ENCODE measurements at places on chromosomes 11 and 22.
A peak's percentile ranks its signal among the peaks of the same experiment; 100 is the strongest.

GRCh38 chr11:17805873-17806272, 71.3 kb downstream of the KCNC1 start:
- DNase-seq, result no peak

DNA sequence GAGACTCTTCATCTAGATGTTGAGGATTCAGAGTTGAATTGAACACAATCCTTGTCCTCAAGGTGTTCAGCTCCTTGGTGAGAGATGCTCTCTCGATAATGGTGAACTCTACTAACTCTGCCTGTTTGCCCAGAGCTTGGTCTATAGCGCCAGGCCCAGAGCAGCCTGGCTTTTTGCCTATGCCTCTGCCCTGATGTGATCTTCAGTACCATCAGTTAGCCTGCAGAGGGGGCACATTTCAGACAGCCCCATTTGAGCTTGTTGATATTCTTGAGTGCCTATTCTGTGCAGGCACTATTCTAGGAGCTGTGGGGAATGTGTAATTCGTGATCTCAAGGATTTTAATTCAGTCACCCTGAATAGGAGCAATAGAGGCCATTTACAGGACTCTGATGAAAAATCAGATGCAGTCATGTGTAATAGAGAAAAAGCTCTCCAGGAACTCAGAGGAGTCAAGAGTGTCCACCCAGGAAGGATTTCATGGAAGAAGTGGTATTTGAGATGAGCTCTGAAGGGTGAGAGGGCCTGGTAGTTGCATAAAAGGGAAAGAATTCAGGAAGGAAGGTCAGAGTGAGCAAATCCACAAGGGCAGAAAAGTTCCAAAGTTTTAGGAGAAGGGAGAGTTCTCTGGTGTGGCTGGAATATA, 19.3 kb downstream of the GTPBP1 start:
- DNase-seq, result no peak

DNA sequence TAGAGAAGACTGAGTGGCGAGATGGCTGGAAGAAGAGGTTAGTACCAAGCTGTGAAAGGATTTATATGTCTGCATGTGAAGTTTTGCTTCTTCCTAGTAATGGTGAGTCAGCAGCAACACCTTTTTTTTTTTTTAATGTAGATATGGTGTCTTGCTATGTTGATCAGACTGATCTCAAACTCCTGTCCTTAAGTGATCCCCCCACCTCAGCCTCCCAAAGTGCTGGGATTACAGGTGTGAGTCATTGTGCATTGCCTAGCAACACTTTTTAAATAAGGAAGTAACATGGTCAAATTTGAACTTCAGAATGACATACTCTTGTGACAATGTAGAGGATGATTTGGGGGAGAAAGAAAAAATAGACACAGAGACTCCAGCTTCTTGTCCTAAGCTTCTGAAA, 6.5 kb upstream of the CSTPP1 start:
- DNase-seq, result no peak

GRCh38 chr11:92702037-92702804, 267.2 kb upstream of the MTNR1B start:
- DNase-seq, result no peak

DNA sequence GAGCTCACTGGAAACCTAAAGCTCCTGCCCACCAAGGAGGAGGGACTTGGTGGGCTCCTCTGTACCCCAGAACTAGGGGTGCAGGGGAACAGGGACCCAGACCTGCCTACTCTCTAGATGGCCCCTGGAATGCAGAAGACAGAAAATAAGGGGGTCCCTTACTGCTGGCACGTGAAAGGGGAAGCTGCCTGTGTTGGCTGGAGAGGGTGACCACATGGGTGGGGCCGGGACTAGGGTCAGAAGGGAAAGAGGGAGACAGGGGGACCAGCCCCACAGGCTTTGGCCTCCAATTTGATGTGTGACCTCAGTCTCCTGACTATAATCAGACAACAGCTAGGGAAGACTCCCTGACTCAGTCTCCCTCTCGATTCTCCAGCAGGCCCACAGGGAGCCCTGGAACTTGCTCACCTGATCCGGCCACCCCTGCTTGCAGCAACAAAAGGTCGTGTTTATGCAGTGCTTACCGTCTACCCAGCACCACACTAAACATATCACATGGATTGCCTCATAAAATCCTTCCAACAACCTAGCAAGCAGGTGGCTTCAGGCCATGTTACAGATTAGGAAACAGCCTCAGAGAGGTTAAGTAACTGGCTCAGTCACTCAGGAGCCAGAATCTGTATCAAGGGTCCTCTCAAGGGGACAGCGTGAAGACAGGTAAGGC, 10.2 kb downstream of the ARAP1 start:
- no peak for DNase-seq

GRCh38 chr11:27621405-27622161, 78.7 kb downstream of the BDNF start:
- no peak for DNase-seq

- no peak for DNase-seq
These were observed 305.0 kb upstream of the LARGE1 start for GRCh38 chr22:34225278-34225677.

GRCh38 chr11:69539416-69540117, 58.1 kb downstream of the LINC01488 start:
- DNase-seq, result peak; percentile 62

DNA sequence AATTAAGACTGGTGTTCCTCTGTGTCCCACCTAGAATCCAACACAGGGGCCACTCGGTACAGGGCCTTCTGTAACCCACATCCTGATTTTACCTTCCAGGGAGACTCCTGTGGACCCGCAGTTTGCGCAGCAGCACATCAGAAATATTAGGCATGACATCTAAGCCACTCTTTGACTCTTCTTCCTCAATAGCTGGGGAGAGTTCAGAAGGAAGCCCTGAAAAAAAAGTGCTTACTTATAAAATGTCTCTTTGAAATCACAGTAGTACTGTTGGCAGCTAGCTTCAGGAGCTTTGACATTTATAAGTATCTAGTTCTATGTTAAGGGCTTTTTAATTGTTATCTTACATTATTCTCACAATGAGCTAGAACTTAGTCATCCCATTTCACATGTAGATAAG, 41.2 kb upstream of the LYVE1 start:
- no peak for DNase-seq

- DNase-seq, result no peak
These were observed 5.3 kb downstream of the KCNQ1OT1 start for GRCh38 chr11:2694495-2694894.

- no peak for DNase-seq
These were observed 810.7 kb downstream of the BRD1 start for GRCh38 chr22:49016909-49017481.

DNA sequence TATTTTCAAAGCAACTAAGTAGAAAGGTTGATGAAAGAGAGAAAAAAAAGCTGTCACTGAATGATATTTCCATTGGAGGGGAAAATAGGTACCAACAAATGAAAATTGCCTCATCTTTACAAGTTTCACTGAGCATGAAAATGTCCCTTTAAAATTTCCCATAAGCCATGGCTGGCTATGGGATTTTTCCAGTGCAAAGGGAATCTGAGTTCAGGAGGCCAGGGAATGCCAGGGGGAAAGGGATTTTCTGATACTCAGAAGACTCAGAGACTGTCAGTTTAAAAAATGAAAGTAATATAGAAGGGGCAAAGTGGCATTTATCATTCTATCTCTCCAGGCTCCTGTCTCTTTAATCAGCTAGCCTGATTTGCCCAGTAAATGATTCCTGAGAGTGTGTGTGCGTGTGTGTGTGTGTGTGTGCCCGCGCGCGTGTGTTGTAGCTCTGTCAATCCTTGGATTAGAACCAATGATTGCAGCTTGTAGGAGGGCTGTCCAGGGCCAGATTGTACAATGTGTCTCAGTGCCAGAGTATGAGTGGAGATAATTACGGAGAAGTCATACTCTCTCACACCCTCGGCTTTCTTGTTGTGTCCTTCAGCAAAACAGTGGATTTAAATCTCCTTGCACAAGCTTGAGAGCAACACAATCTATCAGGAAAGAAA, at the start of gene NTM:
Gene NTM, plus strand, starts transcription at position 526 of the 662 bp plus-strand sequence.
- peak; percentile 71 for DNase-seq

- no peak for DNase-seq
These were observed 56.4 kb downstream of the MYH9 start for GRCh38 chr22:36331306-36331911.

- no peak for DNase-seq
These were observed 36.9 kb upstream of the MAPK1 start for GRCh38 chr22:21904250-21904789.

GRCh38 chr22:31488346-31488883, 1.2 kb downstream of the EIF4ENIF1 start:
- no peak for DNase-seq

- peak; percentile 27 for DNase-seq
These were observed 13.4 kb downstream of the SYT7 start for GRCh38 chr11:61567286-61568061.

DNA sequence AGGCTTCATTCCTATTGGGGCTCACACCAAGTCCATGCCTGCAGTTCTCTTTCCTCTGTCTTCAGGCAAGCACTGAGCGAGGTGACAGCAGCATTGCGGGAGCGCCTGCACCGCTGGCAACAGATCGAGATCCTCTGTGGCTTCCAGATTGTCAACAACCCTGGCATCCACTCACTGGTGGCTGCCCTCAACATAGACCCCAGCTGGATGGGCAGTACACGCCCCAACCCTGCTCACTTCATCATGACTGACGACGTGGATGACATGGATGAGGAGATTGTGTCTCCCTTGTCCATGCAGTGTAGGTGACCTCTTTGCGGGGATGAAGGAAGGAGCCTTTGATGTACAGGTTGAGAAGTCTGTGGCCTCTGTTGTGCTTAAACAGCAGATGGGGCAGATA, 11.4 kb upstream of the RRM1 start:
- no peak for DNase-seq

- no peak for DNase-seq
These were observed 23.2 kb upstream of the C1QTNF4 start for GRCh38 chr11:47617417-47617809.

DNA sequence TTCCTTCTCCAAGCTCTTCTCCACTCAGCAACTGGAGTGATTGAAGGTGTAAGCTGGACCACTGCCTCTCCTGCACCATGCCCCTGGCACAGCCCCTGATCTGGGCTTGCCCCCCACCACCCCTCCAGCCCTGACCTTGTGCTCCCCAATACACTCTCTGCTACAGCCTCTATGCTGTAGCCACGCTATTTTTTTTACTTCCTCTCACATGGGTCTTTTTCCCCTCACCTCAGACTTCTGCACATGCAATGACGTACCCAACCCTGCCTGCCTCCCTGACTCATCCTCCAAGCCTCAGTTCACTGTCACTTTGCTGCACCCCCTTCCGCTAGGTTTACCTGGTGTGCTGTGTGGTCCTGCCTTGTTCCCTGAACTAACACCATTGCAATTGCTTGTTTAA, 9.0 kb downstream of the CSNK2A3 start:
- DNase-seq, result no peak

DNA sequence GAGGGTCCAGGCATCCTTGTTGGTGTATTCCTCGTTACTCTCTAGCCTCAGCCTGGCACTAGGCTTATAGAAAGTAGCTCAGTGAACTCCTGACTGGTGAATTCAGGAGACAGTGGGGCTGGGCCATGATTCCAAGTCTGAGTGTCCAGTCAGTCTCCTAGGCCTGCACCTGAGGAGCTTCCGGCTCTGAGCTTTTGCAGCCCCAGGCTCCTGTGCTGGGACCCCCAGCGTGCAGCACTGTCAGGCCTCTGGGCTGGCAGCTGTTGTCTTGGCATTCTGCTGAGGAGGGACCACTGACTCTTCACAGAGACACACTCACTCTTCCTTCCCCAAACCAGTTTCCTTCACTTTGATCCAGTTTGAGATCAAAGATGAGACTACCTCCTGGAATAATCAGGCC, 82.4 kb downstream of the CTTN start:
- no peak for DNase-seq

DNA sequence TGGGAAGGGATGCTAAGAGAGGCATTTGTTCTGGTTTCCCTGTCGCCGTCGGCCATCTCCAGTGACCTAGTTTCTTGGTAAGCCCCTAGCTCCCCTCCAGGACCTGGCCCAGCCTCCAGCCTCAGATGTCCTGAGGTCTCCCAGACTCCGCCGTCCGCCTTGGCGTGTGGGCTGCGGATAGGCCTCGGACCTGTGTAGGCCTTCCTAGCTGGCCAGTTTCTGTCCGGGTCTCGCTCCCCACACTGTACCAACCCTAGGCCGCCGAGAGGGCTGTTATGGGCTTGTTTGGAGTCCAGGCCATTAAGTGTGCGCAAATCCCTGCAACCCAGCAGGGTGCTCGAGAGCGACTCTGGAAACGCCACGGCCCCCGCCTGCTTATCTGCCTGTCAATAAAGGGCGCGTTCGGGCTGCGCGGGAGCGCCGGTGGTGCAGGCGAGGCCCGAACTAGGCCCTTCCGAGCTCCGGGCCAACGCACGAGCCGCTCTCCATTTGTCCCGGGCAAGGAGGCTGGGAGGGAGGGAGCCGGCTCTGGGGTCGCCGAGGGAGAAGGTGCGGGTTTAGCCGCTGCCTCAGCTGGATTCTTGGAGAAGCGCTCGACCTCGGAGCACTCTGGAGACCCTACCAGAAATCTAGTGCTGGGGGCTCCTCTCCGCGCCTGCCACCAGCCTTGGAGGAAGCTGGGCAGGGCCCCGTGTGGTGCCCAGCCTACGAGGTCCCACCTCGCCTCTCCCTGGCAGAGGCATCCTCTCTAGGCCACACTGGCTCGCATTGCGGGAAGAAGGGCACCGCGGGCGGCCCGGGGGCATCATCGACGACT, 8.7 kb upstream of the PAX6 start:
- DNase-seq, result no peak

- DNase-seq, result no peak
These were observed 55.5 kb downstream of the FAM83F start for GRCh38 chr22:40050258-40050657.

DNA sequence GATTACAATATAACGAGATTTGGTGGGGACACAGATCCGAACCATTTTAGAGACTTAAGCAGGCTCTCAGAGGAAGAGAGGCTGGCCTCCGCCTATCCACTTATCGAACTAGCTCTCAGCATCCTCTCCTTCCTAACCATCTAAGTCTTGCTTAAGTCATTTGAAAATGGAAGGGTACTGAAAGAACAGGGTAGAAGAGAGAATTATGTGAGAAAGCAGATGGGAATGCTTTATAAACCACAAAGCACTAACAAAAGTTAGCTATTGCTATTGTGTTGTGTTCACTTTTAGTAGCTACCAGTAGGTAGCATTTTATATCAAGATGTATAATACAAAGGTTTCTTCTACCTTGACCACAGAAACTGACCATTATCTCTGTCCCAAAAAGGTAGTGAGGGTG, 153.4 kb upstream of the CADM1 start:
- no peak for DNase-seq

- no peak for DNase-seq
These were observed 60.7 kb upstream of the ADORA2A start for GRCh38 chr22:24366701-24367100.
